ENCODE measurements at places on chromosomes 5 and 9.

- no peak for DNase-seq
These were observed 1461.2 kb downstream of the MAT2B start for GRCh38 chr5:164966611-164967010.

GRCh38 chr5:33227746-33228145 lies 213.0 kb upstream of the TARS1 start:
- no peak for DNase-seq

GRCh38 chr5:28855626-28856025 lies 1817.2 kb upstream of the CDH9 start:
- no peak for DNase-seq

- no peak for DNase-seq
These were observed 1057.0 kb upstream of the DMAC1 start for GRCh38 chr9:8856396-8857067.

DNA sequence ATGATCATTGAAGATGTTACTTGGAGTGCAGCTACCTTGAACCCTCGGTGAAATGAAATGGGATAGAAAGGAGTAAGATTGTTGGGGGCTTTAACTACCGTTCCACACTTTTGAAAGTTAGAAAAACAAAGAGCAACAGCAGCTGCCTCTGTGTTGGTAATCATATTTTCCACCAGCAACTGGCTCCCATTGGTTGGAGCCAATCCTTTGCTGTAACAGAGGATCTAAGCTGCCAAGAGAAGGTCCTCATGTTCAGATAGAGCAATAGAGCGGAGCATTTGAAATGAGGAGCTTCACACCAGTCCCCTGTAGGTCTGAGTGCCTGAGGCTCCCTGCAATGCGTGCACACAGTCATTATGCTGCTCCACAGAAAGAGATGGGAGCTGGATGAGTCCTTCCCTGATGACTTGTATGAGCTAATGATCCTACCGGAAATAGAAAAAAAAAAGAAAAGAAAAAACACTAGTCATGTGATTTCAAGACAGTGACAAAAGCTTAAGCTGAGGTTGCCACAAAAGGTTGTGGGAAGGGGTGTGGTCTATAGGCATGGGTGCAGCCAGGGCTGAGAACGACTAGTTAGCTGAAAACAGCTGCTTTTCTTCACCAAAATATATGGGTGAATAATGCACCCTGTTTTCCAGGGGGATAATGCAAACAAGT lies 300.7 kb downstream of the MLLT3 start:
- DNase-seq: no peak

GRCh38 chr9:106799152-106799551 lies 63.8 kb upstream of the ZNF462 start:
- DNase-seq: no peak

GRCh38 chr5:154788212-154788611 lies 33.0 kb downstream of the LARP1 start:
- DNase-seq: no peak

GRCh38 chr9:81753436-81753835 lies 64.1 kb upstream of the TLE1 start:
- DNase-seq: no peak

GRCh38 chr9:68951879-68952659 lies 61.8 kb downstream of the PRKACG start:
- DNase-seq: no peak

DNA sequence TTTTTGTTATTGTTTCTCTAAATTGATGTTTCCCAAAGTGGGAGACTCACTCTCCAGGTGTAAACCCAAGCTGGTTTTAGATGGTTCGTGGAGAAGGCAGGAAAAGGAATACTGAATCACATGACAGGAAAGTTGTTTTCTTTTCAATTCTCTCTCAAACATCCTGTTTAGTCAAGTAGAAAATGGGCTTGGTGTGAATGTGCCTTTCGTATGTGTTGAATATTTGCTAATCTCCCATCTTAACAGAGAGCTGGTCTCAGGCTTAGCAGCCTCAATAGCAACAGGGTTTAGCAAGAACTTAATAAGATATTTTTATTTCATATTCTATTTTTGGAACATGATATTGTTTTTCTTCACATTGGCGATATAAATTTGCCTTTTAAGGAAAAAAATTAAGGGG lies 119.7 kb downstream of the INSYN2B start:
- DNase-seq: no peak

DNA sequence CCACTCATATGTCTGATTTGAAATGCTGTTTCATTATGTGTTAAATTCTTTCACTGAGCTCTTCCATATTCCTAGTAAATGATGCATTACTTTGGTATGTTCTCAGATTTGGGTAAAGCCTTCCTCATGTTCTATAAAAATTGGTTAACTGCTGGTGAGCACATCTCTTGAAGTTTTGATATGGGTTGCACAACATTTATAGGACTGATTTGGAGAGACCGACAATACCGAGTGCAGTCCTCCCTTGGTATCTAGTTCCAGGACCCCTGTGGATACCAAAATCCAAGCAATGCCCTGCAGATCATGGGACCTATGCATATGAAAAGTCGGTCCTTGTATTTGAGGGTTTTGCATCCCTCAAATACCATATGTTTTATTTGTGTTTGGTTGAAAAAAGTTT lies 37.8 kb downstream of the WDR36 start:
- no peak for DNase-seq

GRCh38 chr9:79151791-79152190 lies 420.0 kb upstream of the TLE4 start:
- DNase-seq: no peak

DNA sequence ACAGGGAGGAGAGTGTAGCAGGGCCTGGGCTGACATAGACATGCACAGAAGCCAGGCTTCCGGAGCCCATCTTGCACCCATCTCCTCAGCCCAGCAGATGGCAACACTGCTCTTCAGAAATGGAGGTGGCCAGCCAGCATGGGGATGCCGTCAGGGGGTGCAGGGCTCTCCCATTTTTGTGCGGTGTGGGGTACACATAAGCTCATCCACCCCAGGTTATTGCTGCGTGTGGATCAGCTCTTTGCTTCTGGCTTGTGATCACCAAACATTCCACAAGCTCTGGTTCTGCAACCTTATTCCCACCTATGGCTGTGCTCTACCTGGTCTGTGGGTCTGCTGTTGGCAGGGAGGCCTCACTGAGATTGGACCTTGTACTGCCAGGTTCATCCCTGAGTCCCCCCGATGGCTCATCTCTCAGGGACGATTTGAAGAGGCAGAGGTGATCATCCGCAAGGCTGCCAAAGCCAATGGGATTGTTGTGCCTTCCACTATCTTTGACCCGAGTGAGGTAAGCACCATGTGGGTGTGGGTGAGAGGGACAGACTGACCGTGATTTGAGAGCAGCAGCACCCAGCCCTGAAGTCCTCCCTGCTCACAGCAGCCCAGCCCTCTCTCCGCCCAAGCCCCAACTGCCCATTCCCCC lies 17.3 kb downstream of the SLC22A5 start:
- peak; percentile 76 for DNase-seq

DNA sequence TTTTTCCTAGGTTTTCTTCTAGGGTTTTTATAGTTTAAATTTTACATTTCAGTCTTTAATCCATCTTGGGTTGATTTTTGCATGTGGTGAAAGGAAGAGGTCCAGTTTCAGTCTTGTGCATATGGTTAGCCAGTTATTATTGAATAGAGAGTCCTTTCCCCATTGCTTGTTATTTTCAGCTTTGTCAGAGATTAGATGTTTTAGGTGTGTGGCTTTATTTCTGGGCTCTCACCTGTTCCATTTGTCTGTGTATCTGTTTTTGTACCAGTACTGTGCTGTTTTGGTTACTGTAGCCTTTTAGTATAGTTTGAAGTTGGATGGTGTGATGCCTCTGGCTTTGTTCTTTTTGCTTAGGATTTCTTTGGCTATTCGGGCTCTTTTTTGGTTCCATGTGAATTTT lies 25.8 kb downstream of the NIPBL start:
- DNase-seq: no peak

- DNase-seq: no peak
These were observed 42.9 kb upstream of the ALDOB start for GRCh38 chr9:101478444-101478843.

GRCh38 chr5:10699987-10700386 lies 61.0 kb downstream of the DAP start:
- no peak for DNase-seq

DNA sequence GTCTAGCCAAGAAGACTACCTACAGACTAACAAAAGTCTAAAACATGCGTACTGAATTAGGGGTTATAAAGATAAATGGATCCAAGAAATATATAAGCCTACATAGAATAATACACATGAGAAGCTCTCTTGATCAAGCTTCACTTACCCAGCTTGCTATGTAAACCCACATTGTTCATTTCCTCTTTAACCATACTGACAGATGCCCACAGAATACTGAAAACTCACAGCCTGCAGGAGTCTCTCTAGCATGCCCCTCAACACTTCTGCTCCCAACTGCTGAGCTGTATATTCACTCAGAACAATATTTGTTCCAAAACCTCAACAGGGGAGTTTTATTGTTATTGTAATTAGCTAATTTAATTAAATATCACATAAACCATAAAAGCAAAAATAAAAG lies 52.4 kb downstream of the RFX3 start:
- DNase-seq: no peak

DNA sequence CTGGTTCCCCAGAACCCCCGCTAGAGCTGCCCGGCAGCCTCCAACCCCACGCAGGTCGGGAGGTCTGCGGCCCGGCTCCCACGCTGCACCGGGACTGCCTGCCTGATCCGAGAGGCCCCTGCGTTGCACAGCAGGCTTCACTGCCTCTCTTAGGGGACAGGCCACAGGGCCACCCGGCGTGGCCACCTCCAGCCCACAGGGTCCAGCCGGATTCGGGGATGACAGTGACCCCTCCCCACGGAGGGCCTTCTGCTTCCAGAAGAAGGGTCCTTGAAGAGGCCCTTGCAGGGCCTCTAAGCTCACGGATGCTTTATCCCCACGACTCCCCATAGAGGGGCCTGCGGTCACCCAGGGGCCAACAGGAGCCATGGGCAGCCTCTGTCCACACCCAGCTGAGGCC lies 66.1 kb upstream of the PPP1R26 start:
- DNase-seq: no peak

DNA sequence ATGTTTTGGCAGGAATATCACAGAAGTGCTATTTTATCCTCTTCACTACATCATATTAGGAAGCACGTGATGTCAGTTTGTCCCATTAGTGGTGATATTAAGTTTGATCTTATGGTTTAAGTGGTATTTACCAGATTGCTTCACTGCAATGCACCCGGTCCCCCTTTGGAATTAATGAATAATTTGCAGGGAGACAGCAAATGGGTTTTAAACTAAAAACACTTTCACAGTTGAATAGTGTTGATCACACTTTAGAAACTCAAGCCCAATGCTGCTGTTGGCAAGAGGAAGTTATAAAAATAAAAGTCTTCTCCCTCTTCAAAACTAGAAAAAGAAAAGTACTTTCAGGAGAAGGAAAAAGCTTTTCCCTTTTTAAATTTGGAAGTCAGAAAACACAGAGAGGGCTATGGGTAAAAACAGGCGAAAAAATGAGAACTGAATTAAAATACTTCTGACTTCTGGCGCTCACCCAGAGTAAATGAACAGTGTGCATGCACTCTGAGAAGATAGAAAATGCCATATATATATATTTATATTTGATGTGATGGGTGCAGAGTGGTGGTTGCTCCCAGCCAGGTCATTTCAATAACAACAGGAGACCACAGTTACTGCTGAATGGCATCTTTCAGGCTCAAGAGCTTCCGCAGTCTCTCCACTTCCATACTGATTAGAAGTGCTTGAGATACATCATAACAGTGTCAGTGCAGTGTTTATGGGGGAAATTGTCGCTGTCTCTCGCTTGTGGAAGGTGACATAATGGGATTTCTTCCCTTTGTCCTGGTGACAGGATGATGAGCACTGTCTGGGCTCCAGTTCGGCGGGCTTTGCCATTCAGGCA lies 278.0 kb downstream of the ZSWIM6 start:
- no peak for DNase-seq

- no peak for DNase-seq
These were observed 131.4 kb upstream of the MAN2A1 start for GRCh38 chr5:109558364-109558763.

DNA sequence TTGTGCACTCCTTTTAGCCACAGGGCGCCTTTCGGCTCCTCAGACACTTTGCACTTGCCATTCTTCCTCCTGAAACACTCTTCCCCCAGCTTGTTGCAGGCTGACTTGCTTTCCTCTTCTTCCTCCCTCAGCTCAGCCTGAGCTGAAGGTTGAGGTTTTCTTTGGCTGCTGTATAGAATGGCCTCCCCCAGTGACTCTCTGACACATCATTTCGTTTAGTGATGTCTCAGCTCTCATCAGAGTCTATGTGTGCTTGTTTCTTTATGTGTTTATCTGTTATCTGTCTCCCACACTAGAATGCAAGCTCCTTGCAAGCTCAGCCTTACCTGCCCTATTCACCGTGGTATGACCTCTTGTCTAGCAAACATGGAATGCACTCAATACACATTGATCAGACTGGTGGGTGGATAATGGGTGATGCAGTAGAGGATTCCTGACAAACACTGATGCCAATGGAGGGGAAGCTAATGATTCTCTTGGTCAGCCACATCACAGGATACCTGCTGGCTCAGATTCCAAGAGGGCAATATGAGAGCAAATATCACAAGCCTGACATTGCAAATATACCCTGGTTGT lies 112.9 kb upstream of the STC2 start:
- no peak for DNase-seq

- DNase-seq: no peak
These were observed 18.6 kb upstream of the CFAP95 start for GRCh38 chr9:69801989-69802388.

DNA sequence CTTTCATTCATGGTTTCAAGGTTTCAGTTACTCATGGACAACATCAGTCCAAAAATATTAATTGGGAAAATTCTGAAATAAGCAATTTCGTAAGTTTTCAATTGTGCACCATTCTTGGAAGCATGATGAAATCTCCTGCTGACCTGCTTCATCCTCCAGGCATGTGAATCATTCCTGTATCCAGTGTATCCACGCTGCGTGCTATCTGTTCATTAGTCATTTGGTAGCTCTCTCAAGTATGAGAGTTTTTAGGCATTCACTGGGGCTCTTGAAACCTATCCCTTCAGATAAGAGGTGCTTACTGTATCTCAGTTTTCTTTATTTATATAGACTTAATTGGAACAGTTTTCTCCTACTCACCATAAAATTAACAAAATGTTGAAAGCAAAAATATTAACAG lies 293.0 kb downstream of the CDH12 start:
- DNase-seq: no peak

- no peak for DNase-seq
These were observed 55.2 kb upstream of the ERBIN start for GRCh38 chr5:65871182-65871581.

DNA sequence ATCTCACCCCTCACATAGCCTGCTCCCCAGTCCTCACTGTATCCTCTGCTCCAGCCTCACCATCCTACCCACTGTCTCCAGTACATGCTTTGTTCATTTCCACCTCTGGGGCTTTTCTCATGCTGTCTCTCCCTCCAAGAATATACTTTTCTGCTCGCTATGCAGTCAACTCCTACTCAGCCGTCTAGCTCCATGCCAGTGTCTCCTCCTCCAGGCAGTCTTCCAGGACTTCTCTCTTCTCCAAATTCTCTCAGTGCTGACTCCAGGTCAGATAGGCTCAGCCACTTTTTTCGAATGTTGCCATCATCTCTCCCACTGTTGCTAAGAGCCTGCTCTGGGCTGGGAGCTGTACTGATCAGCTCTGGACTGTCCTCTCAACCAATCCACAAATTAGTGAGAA lies 8.0 kb upstream of the DAB2IP start:
- DNase-seq: no peak

- no peak for DNase-seq
These were observed 147.3 kb downstream of the ACTL7B start for GRCh38 chr9:108708448-108708847.

- no peak for DNase-seq
These were observed 148.9 kb downstream of the ARHGEF28 start for GRCh38 chr5:73774924-73775323.

- no peak for DNase-seq
These were observed 908.7 kb upstream of the CDH9 start for GRCh38 chr5:27947088-27947487.

Measured in stimulated activated CD4-positive, alpha-beta T cell treated with anti-CD3 and anti-CD28 coated beads, Interleukin-2, amount 100 ng/mL, for 24 hours (primary cell).